AG04449 (cell line): ENCODE measurements at places on chromosomes 5 and 9.
A peak's percentile ranks its signal among the peaks of the same experiment; 100 is the strongest.

GRCh38 chr5:93575461-93576414 lies 5.3 kb downstream of the NR2F1-AS1 start:
- no peak for DNase-seq

DNA sequence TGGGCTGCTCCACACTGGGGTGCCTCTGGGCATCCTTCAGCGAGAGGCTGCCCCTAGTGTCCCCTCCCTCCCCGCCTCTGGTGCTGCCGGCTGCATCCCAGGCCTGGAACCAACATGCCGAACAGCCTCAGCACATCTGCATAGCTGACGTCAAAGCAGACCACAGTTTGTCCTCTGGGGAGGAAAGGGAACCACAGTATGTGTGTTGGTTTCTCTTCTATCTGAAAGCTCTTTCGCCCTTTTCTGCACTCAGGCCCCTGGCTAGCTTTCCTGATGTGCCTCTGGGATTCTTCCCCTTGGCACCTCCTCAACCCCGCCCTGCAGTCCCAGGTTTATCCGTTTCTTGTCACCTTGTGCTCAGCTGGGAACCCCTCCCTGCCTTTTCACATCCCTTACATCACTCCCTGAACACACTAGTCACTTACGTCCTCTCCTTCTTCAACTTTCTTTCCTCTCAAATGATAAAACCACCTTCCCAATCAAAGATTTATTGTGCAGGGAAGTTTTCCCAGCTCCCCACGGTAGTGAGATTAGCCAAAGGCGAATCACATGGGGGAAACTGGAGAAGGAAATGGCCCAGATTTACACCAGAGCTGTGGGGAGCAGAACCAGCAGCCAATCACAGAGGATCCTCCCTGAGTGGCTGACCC lies 35.5 kb upstream of the B4GALT1 start:
- no peak for DNase-seq

GRCh38 chr5:143418140-143418866 lies 14.8 kb upstream of the NR3C1 start:
- no peak for DNase-seq

DNA sequence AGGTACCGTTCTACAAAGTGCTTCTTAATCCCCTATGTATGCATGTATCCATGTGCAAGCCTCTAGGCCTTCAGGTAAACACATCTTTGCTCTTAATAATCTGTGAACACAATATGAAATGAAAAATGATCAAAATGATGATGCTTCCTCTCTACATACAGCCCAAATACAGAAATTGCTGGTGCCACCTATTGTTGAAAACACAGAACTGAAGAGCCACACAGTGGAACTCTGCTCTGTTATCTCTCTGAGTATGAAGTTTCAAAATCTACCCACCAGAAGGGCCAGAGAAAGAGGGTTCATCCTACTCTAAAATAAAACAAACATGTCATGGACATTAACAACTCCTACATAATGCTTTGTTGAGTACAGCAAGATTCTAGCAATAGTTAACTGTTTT lies 71.3 kb downstream of the GLIS3 start:
- DNase-seq, result no peak

DNA sequence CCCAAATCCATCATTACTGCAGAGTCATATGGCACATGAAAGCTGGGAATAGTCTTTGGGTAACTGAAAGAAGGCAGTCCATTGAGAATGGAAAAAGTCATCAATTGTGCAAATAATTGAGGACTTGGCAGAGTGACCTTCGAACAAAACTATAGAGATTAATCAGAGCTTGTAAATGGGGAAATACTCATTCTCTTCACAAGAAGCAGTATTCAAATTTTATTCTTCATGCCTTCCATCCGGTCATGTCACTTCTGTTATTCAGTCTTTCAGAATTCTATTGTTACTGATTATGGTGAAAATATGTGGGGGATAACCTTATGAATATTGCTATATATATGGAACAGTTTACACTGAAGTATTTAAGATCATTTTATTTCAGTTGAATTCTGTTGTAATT lies 8.1 kb downstream of the RGMB start:
- DNase-seq, result no peak

DNA sequence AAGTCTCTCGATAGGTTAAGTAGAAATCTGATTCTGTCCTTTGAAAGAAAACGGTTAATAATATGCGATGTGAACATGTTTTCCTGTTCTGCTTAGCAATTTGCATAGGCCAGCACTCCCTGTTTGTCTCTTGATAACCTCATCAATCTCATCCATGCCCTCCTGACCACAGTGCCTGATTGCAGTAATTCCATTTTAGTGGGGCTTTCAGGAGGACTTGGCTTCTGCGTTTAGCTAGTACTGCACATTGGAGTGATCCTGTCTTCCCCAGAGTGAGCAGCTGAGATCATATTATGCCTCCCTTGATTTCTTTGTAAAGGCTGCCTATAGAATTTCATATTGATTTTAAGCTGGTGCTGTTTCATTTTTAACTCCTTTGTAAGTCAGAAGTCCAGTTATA lies 335.9 kb upstream of the ISL1 start:
- no peak for DNase-seq

GRCh38 chr5:91541696-91542095 lies 158.6 kb upstream of the ARRDC3 start:
- DNase-seq, result no peak

GRCh38 chr5:64612344-64612961 lies 77.8 kb upstream of the SHISAL2B start:
- DNase-seq, result no peak

GRCh38 chr9:116855881-116856662 lies 169.0 kb downstream of the TRIM32 start:
- no peak for DNase-seq

GRCh38 chr5:133977858-133978257 lies 9.4 kb upstream of the C5orf15 start:
- no peak for DNase-seq

DNA sequence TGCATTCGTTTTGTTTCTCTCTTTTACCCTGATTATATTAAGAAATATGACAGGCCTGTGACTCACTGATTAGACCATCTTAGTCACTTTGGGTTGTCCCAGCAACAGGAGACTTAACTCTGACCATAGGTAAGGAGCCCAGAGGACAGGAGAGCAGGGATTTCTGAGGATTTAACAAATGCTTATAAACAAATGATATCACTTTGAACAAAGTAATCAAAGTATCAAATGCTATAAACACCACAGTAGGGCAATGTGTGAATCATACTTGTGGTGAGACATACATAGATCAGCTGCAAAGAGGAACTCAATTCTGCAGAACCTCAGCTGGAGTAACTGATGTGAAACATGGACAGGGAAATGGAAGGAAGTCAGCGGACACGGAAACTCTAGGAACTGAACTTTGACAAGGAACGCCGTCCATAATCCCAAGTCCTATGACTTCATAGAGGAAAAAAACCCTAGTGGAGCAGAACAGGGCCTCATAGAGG lies 190.6 kb upstream of the MSX2 start:
- peak; percentile 24 for DNase-seq
